ENCODE measurements at places on chromosomes 13 and 19.

DNA sequence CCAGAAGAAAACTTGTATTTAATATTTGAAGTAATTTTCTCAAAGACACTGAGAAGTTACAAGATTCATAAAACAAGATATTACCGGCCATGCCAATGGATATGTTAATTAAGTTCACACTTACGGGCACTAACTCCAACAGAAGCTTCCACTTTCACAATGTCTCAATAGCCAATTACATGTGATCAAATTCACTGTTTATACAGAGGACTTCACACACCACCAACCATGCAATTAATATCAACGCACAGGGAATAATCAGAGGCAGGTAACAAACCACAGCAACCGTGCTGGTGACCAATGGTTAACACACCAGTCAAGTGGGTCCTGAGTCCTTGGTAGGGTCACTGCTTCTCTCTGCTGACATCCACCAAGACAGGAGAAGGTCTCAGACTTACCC is 5.9 kb upstream of the ACOD1 start:
- DNase-seq: no peak

GRCh38 chr13:111537115-111537728 is 216.8 kb downstream of the TEX29 start:
- no peak for DNase-seq

GRCh38 chr13:73767191-73767741 is 366.9 kb downstream of the KLF12 start:
- no peak for DNase-seq

GRCh38 chr19:7386308-7386707 is 37.6 kb downstream of the ARHGEF18 start:
- DNase-seq: no peak

- DNase-seq: no peak
Measured at GRCh38 chr13:35954207-35954560, 177.0 kb downstream of the DCLK1 start.

- no peak for DNase-seq
Measured at GRCh38 chr19:3398114-3398899, 31.9 kb downstream of the NFIC start.

DNA sequence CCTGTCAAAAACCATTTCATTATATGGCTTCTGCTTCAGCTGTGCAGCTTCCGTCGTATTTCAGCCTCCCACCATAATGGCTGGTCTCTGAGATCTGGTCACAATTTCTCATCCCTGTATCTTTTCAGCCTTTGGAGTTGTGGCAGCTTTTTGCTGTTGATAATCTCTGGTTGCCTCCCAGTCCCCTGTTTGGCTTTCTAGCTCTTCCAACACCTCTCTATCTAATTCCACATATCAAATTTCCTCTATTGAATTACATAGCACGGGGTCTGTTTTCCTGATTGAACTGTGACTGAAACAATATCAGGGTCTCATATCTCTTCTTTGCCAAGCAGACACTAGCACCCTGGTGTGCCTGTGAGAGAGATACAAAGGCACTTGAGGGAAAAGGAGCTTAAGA is 222.1 kb upstream of the OBI1 start:
- DNase-seq: no peak

- DNase-seq: no peak
Measured at GRCh38 chr13:32045982-32046785, 14.6 kb downstream of the FRY start.

Measured in CD4-positive, alpha-beta T cell (primary cell).